HFF-Myc (cell line): ENCODE measurements at places on chromosomes 2 and 18.

DNA sequence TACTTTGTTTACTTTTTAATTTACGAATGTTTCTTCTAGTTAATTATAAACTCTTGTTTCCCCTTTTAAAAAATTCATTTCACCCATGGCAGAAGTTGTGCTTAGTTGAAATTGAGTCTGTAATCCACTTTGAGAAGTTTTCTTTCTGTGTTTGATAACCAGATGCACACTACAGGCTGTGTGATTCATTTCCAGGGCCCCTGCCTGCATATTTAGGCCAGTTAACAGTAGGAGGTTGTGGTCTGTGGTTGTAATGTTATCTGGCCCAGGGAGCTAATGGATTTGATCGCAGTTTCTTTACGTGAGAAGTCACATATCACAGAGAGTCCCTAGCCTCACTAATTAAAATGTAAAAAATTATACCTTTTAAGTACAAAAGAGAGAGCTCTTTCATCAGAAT lies 3.3 kb downstream of the CDH7 start:
- DNase-seq: no peak

- DNase-seq: no peak
Observed at GRCh38 chr2:102235491-102235890, 48.7 kb downstream of the IL1RL2 start.

DNA sequence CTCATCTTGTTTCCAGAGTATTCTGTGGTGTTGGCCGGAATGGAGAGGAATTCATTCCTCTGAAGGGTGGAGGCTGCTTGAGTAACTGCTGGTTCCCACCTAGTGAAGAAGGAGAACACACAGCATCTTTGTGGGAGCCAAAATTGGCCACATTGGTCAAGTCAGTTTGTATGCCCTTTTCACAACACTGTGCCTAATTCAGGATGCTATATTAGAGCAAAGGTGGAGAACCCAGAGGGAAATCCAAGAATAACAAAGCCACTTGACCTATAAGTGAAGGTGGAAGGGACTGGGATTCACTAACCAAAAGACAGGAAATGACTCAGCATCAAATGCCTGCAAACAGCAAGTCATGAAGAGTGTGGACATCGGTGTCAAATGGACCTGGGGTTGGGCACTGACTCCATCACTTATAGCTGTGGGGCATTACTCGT lies 27.3 kb upstream of the MLPH start:
- peak; percentile 79 for DNase-seq

DNA sequence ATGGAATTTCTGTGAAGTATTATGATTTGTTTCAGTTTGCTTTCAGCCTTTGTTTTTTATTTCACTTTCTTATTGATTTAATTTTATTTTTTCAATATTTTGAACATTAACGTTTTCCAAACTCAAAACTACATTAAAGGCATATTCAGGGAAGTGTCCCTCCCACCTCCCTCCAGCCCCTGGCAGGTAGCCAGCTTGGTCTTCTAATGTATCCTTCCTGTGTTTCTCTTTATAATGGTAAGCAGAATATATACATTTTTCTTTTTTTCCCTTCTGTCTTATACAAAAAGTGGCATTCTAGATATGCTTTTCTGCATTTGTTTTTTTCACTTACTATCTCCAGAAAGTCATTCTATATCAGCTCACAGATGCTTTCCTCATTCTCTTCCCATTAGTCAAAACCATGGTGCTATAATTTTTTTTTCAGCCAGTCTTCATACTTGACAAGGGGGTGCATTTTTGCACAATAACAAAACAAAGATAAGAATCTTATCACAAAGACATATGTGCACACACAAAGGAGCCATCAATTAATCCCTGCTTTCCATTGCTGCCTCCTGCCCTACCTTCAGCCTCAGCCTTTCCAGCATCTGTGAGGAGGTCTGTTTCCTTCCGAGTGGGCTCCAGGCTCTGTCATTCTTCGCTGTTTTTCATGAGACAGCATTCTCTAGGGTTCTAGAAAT lies 33.7 kb upstream of the TMEM177 start:
- no peak for DNase-seq

GRCh38 chr2:27724905-27725701 lies 46.4 kb upstream of the MRPL33 start:
- DNase-seq: no peak

- DNase-seq: no peak
Observed at GRCh38 chr2:45315861-45316260, 295.2 kb downstream of the SRBD1 start.

- DNase-seq: no peak
Observed at GRCh38 chr2:147549054-147549453, 295.8 kb upstream of the ACVR2A start.

DNA sequence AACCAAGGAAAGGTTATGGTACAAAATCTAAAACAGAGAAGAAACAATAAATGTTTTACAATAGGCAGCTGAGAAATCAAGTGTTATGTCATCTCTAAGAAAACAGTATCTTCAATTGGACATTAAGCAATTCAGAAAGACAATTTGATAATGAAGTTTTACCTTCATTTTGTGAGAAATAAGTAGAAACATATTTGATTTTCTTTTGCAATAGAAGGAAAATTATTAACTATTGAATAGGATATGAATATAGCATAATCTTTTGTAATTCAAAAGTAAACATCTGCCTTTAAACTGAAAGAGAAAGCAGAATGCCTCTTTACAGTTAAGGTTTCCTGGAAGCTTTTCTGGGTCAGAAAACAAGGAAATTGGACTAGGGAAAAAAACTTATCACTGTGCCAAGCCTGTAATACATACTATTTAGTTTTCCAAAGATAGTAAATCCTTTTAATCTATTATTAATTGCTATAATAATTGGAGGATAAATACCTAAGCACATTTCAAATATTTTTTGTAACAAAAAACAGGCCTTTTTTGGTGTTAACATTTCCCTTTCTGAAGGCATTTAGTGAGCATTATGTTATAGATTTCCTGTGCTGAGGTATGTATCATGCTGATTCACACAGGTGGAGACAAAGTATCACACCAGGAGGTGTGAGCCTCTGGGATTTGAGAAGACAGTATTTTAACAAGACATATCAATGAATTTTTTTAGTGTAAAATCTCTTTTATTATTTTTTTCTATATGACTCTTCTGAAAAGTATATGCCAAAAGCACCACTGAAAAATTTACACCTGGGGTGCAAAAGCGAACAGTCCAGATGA lies 947.0 kb upstream of the CDH2 start:
- DNase-seq: no peak

DNA sequence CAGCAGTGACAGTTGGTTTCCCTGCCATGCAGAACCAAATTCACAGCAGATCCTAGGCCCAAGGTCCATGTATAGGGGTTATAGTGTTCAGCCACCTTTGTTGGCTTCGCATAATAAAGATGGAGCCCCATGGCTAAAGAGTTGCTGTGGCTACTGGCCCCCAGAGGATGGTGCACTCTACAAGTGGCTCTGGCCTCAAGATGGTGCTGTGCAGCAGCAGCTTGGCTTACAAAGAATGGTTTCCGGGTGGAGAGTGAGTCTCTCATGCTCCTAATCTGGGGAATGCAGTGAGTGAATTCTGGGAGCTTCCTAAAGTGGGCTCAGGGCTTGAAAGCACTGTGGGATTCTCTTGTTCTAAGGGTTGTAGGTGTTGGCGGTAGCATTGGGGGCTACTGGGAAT lies 1199.7 kb downstream of the CNTNAP5 start:
- no peak for DNase-seq

DNA sequence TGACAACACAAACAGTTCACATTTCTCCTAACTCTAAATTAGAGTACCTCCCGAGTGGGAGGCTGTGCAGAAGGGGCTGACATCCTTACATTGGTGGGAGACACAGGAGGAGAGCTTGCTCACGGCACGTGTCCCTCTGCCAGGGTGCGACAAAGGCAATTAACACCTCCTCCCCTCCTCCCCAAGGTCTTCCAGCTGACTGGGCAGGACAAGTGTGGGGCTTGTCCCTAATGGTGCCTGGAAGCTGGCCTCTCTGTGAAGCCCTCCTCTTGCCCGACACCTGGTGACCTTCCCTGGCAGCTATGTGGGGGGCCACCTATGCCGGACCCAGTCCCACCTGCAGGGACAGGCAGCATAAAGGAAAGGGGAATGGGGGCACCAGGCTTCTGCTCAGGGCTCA lies 57.0 kb downstream of the FAM168B start:
- no peak for DNase-seq

DNA sequence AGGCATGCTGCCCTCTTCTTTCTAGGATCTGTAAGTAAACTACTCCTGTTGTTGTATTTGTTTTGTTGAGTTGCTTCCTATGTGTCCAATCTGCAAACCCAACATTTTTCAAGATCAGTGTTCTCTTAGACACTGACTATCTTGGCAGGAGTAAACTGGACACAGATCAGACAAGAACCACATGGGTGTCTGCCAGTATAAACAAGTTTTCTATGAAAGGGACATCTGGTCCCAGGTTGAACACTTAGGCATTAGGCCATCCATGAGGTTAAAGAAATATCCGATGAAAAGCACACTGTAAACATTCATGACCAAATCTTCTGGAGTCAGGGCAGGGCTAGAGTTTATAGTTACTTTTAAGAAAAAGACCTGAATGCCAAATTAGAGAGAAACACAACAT lies 441.8 kb downstream of the NYAP2 start:
- peak; percentile 39 for DNase-seq

GRCh38 chr2:58387701-58388100 lies 146.6 kb upstream of the FANCL start:
- no peak for DNase-seq

DNA sequence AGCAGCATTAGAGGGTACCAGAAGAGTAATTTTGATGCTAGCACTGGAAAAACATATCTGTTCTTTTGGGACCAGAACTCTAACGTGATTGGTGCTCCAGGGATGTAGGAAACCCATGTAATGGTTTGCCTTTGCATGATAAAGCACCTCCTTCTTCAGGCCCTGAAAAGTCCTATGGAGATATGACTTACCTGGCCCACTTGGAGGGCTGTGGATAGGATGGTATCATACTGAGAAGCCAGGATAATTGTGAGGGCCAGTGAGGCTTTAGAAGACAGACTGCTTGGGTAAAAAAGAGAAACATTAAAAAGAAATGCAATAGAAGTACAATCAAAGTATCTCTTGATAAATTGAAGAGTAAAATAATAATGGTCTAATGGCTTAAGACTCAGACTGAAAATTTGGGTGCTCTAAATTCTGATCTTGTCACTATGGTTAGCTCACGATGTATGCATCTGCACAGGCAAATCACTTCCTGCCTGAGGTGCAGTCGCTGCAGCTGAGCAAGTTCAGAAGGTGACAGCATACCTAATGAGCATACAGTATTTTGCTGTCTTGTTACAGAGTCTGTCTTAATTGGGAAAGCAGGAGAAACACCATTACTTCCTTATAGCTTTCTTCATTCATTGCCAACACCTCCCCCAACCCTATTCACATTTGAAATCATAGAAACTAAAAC lies 371.5 kb downstream of the NUP35 start:
- DNase-seq: no peak

DNA sequence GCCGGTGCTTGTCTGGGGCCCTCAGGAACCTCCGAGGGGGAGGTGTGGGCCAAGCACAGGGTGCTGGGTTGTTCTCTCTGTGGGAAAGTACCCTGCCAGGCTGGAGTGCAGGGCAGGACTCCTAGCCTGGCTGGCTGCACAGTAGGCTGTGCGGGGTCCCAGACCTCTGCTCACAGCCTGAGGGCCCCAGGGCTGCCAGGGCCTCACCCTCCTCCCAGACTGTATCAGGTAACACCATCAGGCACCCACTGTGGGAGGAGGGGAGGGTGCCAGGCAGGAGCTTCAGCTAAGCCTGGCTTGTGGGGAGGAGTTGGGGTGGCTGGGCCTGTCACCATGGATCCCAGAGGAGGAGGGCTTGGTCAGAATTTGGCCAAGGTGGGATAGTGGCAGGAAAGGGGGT lies 211.9 kb upstream of the SMAD2 start:
- no peak for DNase-seq

GRCh38 chr2:2873450-2873811 lies 504.2 kb downstream of the EIPR1 start:
- no peak for DNase-seq

DNA sequence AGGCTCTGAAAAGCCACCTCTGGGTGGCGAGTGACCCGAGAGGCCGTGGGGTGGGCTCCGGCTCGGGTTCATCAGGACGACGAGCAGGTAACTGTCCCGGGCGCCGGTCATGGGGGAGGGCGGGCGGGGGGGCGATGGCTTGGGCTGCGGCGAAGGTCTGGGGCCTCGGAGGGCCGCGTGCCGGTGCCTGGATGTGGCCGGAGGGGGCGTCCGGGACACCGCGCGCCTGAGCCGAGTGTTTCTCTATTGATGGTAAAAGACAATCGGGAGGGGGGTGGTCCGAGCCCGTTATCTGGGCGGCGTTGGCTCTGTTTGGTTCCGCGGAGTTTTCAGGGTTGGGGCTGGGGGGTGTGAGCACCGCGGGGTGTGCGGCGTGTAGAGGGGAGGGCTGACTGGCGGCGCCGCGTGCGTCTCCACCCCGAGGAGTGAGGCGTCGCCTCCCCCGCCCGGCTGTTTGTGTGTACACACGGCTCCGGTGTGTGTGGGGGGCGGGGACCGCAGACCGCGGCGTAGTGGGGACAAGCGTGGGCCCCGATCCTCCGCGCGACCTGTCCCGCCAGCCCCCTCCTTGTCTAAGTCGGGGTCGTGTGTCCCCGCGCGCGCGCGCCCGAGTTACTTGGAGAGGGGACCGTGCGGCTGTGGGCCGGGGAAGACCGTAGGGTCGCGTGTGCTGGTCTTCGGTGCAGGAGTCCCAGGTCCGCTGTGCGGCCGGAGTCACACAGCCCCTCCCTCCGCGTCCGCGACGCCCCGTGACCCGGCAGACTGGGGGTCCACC lies 1.6 kb downstream of the CTIF start:
- no peak for DNase-seq

DNA sequence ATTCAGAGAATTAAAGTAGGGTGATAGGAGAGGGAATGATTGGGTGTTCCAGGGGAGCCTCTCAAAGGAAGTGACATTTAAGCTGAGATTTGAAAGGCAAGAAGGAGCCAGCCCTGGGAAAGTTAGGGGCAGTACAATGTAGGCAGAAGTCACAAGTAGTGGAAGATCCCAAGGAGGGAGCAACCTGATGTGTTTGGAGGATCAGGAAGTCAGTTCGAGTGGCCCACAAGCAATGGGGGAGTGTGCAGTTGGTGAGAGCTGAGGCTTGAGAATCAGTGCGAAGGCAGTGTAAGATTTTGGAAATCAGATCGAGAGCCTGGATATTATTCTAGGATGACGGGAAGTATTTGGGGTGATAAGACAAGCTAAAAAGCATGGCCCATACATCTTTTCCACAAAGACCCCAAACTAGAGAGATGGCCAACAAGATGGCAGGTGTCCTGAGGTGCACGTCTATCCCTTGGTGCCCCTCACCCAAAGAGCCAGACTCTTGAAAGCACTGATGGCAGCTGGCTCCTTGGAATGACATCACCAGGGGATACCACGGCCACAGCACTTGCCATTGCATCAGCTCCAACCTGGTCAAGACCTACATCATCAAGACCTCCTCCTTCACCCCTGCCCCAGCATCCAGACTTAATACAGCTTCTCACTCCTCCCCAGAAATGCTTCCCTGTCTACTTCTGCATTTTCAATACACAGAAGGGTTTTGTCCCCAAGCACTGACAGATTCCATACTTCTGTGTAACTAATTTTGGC lies 127.3 kb downstream of the BCL2 start:
- no peak for DNase-seq

GRCh38 chr2:10331702-10332401 lies 29.1 kb downstream of the HPCAL1 start:
- DNase-seq: no peak

GRCh38 chr2:222989431-222989830 lies 62.6 kb upstream of the KCNE4 start:
- DNase-seq: no peak

GRCh38 chr2:237125967-237126366 lies 40.3 kb downstream of the COPS8 start:
- DNase-seq: no peak
